ENCODE measurements at places on chromosomes 6 and 20.

- DNase-seq, result no peak
Observed at GRCh38 chr6:154403788-154404187, 47.2 kb upstream of the IPCEF1 start.

GRCh38 chr6:124973780-124974179 is 11.5 kb downstream of the RNF217 start:
- DNase-seq, result no peak

GRCh38 chr6:97437087-97437486 is 154.1 kb upstream of the MMS22L start:
- no peak for DNase-seq

GRCh38 chr6:121823437-121823851 is 388.0 kb downstream of the GJA1 start:
- no peak for DNase-seq

- DNase-seq, result no peak
Observed at GRCh38 chr20:51801122-51801822, 1.0 kb downstream of the SALL4 start.
